NCI-H1417 treated with DMSO at 0.1 percent for 48 hours (cell line): ENCODE measurements at places on chromosomes 5 and 9.

DNA sequence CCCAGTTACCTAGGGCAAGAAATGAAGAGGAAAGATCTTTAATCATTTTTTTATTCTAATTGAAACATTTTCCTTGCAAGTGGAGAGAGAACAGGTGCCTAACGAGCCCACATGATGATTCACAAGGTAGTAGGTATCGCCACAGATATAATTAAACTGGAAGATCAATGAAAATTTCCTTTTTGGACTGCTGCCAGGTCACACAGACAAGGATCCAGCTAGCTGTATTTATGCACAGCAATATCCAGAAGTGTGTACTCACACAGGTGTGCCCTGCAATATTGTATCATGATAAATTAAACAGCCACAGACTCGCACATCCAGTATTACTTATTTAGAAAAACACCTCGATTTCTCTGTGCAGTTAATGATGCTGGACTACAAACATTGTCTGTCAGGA lies 294.0 kb upstream of the SMARCA2 start:
- DNase-seq, result no peak

- DNase-seq, result no peak
These were observed 188.8 kb upstream of the GLRA1 start for GRCh38 chr5:152113401-152113800.

DNA sequence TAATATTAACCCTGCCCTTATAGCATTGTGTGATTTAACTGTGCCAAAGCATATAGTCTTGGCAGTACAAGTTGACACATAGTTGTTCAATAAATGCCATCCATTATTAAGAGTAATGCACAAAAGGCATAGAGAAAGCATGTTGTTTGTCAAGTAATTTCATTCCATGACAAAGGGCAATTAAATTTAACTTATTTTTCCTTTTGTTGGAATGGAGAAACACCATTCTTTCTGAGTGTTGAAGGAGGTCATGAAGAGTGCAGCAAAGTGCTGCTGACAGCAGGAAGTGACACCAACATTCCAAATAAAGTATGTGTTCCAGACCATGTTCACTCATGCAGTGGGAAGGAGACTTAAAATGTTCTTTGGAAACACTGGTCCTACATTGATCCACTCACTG lies 29.1 kb downstream of the ANKDD1B start:
- DNase-seq, result no peak

GRCh38 chr9:99060621-99061020 lies 44.3 kb upstream of the TGFBR1 start:
- DNase-seq, result no peak

DNA sequence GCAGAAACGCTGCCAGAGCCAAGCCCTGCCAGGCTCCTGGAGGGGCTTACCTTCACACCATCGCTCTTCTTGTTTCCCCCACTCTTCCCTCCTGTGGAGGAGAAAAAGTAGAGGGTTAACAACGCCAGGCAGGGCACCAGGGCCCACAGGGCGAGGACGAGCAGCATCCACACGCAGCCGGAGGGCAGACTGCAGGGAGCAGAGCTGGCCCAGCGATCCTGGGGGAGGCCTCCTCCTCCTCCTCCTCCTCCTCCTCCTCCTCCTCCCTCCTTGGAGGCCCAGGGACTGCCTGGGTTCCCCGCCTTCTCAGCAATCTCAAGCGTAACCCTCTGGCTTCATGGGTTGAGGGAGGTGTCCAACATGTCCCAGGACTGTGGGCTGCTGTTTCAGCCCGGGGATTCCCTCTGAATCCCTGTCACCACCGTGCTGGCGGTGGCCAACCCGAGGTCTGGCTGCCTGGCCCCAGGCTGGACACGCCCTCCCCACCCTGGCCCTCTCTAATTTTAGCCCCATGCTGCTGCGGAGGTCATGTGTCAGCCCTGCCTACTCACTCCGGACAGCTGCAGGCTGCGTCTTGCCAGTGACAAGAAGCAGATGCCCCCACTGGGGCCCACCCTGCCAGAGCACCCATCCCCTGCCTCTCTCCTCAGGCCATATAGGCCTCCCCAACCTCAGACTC lies 44.3 kb downstream of the CAMK2A start:
- no peak for DNase-seq

DNA sequence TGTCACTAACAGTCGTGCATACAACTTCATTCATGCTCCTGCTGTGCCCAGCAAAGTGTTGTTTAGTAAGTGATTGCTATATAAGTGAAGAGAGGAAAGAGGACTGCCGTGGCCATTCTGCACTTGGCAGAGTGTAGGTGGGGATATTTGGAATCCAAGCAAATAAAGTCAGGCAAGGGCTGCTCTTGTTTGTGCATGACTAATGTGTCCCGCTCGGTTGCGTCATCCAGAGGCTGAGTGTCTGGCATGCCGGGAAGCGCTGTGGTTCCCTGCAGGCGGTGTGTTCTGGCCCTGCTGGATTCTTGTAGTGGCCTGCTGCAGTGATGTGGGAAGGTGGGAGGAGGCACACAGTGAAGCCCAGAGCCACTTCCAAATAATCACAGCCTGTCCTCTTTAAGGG lies 136.9 kb upstream of the ANKH start:
- DNase-seq, result no peak

- DNase-seq, result no peak
These were observed 20.1 kb upstream of the SMARCA2 start for GRCh38 chr9:1995084-1995483.

GRCh38 chr5:115962565-115963402 lies 509 bp downstream of the LVRN start:
- no peak for DNase-seq

DNA sequence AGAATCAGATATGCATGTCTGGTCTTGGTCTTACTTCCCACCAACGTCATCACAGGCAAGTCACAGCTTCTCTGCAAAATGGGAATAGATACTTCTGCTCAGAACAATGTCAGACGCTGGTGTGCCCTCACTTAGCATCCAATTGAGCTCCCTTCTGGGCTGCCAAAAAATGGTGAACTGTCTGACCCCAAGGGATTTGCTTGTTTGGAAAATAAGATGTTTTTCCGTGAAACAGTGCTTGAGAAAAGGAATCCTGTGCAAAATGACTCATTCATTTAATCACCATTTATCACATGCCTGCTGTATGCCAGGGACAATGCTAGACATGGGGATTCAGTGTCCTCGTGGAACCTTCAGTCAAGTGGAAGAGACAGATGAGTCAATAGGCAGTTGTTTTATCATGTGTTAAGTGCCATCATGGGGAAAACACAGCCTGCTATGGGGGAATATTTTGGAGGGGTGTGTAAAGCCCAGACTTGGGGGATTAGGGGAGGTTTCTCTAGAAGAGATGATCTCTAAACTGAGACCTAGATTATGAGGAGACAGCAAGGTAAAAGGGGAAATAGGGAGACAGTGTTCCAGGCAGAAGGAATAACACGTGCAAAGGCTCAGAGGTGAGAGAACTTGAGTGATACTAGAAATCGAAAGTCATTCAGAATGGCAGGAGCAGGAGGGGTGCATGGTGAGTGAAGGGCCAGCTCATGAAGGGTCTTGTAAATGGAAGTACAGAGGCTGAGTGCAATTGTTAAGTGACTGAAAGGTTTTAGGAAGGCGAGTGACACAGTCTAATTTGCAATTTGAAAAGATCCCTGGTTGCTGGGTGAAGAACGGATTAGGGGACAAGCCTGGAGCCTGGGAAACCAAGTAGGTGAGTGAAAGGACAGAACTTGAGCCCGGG lies 3.9 kb downstream of the NIPAL4 start:
- no peak for DNase-seq

DNA sequence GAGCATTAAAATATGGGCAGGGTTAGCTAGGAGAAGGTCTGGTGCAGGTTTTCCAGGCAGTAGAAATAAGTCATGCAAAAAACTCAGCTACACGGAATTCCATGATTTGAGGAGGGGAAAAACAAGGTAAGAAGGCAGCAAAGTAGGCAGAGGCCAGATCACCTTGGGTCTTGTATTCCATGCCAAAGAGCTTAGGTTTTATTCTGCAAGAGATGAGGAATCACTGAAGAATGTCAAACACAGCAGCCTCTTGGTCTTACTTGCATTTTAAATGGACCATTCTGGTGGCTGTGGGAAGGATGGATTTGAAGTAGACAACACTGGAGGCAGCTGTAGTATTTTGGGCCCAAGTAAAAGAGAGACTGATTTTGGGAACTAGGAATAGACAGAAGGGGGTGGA lies 8.6 kb downstream of the TRPM3 start:
- DNase-seq, result no peak

- no peak for DNase-seq
These were observed 505.5 kb downstream of the CTNND2 start for GRCh38 chr5:11398728-11399127.

GRCh38 chr5:168313596-168314204 lies 22.3 kb downstream of the WWC1 start:
- no peak for DNase-seq

DNA sequence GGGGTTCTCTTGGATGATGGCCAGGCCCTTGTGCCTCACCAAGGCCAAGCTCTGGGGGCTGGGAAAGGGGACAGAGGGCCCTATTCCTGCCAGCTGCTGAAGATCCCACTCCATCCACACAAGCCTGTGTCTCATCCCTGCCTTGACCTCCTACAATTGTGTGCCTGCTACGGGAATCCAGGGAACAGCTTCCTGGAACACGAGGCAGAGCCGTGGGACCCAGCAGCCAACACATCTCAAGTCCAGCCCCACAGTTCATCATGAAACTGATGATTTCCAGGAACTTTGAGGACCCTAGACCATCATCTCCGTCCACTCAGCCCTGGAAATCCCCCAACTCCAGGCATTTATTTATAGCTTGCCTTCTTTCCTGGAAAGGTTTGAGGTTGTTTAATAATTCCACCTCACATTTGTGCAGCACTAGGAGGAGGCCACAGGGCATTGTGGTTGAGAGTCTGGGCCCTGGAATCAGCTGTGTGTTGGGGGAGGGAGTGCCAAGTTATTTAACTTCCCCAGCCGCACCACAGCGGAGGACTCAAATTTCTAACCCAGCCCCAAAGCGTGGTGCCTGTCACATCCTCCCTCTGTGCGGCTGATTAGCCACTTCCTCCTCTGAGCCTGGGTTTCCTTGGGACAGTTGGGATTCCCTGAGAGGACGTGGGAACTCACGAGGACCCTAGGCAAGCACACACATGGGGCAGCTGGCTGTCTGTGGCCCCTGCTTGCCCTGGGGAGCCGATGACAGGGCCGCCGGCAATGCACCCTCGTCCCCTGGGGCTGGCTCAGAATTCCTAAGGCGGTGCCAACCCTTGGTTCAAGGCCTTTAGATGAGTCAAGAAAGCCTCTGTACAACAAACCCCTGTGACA lies 58.2 kb upstream of the GGTA1 start:
- DNase-seq, result no peak

DNA sequence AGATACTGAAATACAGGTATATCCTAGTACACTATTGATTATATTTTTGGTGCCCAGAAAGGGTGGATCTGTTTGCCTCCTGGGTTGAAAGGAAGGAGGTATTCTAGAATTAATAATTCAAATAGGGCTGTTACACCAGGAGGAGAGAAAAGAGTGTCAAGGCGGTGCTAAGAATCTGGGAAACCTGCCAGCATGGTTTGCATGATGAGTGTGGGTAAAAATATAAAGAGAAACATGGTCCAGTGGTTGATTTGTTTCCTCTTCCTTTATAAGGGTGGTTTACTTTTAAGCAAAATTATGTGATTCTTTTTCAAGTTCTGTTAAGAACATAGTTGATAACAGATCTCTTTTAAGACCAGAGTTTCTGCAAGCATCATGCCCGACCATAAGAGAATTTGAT lies 69.4 kb upstream of the NFIB start:
- no peak for DNase-seq

- no peak for DNase-seq
These were observed 91.1 kb upstream of the CACNA1B start for GRCh38 chr9:137786511-137786920.

DNA sequence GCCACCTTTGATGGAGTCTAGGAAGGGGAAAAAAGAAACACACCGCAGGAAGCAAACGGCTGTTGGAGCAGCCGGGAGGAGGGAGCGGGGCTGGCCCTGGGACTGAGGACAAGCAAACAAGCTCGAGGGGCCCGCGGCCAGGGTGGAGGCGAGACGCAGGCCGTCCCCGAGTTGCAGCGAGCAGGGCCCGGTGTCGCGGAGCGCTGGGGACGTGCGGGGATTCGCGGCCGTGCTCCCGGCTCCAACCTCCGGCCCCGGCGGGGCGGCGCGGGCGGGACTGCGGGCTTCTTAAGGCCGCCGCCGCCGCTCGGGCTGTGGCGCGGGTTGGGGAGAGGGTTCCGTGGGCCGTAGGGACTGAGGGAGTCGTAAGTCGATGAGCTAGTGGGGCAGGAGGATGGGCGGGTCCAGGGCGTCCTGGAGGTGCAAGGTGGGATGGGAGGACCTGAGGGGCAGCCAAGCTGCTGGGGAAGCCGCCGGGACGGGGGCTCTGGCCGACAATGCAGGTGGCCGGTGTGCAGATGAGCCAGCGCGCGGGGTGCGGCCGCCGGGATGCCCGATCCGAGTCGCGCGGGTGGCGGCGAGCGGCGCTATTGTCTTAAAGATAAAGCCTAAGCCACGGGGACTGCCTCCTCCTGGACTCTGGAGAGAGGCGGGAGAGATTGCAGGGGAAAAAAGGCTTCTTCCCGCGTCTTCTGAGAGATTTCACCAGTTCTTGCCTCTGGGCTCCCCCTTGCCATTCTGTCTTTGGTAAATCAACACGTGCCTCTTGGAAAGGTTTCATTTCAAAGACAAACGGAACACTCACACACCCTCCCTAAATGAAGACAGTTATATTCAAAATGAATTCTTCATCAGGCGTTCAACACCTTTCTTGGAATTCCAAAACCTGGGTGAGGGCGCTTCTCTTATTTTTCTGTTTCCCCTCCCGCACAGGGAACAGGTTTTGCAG lies 1.6 kb upstream of the HAPLN1 start:
- no peak for DNase-seq

DNA sequence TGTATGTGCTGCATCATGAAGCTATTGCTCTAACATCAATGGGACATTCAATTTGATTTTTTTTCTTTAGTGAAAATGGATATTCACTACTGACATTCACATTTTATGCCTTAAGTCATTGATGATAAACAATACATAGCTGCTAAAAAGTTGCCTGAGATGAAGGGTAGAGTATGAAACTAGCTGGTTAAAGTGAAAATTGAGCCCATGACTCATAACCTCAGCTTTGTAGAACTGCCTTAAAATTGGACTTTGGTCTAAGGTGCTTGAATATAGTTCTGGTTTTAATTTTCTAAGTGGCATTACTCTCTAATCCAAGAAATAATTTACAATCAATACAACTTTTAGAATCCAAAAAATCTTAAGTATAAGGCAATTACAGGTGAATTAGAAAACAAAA lies 740.4 kb upstream of the RIOK2 start:
- no peak for DNase-seq

DNA sequence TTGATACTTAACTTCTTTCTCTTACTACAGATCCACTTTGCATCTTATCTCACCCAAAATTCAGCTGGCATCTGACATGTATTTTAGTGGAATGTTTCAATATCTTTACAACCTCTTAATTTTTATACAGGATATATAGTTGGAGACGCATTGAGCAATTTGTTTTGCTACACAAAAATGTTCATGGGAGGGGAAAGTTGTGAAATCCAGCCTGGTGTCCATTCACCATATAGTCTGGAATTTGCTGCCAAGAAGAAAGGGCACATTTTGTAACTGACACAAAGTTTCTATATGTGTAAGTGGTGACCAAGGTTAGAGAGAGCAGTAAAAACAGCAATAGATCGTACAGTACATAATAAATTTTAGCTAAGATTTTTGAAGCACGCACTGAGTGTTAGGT lies 14.0 kb upstream of the CHD1 start:
- DNase-seq, result no peak

GRCh38 chr5:113562828-113563400 lies 49.4 kb downstream of the YTHDC2 start:
- no peak for DNase-seq
